ENCODE measurements at places on chromosomes 3 and 15.
A peak's percentile ranks its signal among the peaks of the same experiment; 100 is the strongest.

DNA sequence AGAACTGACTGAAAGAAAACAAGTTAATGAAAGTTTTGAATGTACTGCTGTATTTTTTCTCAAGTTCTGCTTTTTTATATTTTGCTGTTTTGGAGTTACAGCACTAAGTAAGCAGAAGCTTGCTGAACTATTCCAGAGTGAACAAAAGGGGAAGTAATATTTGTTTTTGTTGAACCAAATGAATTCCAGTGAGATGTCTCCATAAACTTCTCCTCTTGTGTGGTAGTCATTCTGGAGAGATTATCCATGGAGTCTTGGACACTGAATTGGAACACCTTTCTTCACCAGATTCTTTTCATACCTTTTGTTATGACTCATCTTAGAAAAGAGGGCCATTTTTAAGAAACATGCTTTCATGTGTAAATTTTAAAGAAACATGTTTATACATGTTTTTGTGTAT is 8.8 kb downstream of the ANKUB1 start:
- no peak for DNase-seq

DNA sequence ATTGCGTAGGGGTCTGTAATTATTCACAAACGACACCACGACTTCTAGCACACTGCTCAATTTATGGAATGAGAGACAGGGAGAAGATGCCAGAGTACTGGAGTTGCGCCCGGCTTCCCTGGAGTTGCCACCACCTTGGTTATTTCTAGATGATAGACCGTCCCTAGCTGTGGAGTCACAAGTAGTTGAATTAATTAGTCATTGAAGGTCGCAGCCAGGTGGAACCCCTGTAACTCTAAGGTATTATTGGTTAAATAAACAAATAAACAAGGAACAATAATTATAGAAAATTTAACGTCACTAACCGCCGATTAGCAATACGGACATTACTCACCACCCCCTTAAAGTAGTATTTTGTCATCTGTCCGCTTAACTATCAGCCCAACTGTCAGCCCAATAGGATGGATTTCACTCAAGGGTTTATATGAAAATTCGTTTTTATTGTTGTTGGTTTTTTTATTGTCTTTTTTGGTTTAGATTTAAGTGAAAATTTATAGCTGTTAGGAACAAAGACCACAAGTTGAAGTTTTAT is 911 bp upstream of the AZI2 start:
- DNase-seq: no peak

DNA sequence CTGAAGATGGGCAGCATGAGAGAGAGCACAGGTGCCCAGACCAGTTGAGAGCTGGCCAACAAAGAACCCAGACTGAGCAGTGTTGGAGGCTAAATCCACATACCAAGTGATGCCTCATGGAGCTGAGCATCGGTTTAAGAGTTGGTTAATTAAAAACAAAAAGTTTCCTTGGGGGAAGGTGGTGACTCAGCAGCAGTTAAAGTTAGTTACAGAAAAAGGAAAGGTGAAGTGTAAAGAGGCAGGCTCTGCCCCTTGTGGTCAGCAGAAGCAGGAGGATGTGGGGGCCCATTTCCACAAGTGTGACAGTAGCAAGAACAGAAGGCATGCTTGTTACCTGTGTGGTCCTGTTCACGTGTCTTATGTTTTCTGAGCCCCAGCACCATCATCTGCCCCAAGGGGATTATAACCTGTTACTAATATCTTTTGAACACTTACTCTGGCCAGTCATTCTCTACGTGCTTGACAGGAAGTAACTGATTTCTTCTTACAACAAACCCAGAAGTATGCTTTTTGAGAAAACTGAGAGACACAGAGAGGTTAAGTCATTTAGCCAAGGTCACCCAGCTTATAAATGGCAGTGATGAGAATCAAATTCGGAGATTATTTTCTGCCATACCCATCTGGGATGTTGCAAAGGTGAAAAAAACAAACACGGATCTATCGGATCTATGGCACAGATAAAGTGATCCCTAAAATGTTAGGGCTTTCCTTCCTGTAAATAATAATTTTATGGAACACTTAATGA is 91.0 kb downstream of the EPHB1 start:
- peak; percentile 38 for DNase-seq

- no peak for DNase-seq
Observed at GRCh38 chr15:72369964-72370363, 5.8 kb downstream of the HEXA start.

- no peak for DNase-seq
Observed at GRCh38 chr3:142027300-142027699, 122.0 kb downstream of the TFDP2 start.

GRCh38 chr3:46372492-46373359 is 2.0 kb downstream of the CCR5 start:
- no peak for DNase-seq

- DNase-seq: no peak
Observed at GRCh38 chr3:53590606-53591005, 96.2 kb downstream of the CACNA1D start.

GRCh38 chr15:95520511-95520910 is 810.0 kb upstream of the NR2F2 start:
- no peak for DNase-seq

- no peak for DNase-seq
Observed at GRCh38 chr15:97084650-97085049, 754.1 kb downstream of the NR2F2 start.

DNA sequence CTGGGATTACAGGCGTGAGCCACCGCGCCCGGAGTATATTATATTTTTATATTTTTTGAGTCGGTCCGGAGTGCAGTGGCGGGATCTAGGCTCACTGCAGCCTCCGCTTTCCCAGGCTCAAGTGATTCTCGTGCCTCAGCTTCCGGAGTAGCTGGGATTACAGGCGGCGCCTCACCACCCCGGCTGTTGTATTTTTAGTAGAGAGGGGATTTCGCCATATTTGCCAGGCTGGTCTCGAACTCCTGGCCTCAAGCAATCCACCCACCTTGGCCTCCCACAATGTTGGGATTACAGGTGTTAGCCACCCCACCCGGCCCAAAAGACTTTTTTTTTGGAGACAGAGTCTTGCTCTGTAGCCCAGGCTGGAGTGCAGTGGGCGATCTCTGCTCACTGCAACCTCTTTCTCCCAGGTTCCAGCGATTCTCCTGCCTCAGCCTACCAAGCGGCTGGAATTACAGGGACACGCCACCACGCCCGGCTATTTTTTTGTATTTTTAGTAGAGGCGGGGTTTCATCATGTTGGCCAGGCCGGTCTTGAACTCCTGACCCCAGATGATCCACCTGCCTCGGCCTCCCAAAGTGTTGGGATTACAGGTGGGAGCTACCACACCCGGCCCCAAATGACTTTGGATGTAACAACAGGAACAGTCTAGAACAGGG is 1.0 kb downstream of the ZNF589 start:
- no peak for DNase-seq

DNA sequence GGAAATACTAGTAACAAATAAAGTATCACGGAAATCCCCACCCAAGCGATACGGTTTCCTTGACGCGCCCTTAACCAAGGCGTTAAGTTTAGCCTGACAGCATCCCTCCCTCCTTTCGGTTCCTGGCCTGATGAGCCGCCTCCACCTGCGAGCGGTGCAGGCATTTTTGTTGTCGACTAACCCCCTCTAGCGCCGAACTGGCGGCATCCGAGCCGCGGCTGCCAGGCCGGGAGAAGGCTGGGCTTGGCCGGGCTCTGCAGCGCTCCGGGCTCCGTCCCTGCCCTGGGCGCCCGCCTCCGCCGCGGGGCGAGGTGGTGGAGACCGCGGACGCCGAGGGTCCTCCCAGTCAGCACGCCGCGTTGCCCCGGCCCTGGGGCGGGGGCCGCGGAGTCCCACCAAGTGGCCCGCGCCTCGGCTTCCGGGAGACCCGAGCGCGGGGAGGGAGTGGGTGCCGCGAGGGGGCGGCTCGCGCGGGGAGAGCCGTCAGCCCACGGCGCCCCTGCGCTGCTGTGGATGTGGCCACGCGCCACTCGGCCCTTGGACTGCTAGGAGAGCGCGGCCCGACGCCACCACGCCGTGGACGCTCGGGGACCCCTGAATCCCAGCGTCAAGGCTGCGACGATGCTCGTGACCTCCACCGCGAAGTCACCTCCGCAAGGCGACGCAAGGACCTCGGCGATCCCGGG is 1.1 kb upstream of the EPHA6 start:
- DNase-seq: peak; percentile 68

GRCh38 chr3:56005196-56005805 is 463.0 kb downstream of the ERC2 start:
- DNase-seq: no peak

DNA sequence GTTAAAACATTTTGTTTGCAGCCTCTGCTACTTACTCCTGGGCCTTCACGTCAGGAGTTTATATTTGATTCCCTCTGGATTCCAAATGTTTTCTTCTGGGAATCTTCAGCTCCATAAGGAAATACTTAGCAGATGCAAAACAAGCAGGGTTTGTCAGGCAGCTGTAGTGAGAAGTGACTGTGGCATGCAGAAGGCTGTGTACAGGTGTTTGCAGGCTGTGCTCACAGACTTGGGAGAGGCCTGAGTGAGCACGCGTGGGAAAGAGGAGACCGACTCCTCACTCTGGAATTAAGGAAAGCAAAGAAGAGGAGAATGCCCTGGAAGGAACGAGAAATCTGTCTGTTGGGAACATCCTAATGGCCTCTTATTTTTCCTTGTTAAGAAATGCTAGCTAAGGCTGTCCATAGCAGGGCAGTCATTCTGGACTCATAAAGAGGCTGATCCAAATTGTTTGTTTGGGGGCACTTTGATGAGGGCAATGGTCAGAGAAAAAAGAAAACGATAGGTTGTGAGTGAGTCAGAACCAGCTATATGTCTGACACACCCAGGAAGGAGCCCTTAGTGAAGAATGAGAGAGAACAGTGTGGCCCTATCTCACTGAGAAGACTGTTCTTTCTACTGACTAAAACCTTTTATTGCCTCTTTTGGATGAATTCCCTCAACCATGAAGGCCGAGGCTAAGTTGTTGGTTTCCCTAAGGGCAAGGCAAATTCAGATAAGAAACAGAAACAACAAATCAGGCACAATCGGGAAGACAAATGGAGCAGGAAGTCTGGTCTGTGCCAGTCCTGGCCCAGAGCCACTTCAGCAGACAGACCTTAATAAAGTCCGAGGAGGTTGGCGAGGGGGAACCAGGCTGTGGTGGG is 82.6 kb downstream of the TGFBR2 start:
- DNase-seq: peak; percentile 28

DNA sequence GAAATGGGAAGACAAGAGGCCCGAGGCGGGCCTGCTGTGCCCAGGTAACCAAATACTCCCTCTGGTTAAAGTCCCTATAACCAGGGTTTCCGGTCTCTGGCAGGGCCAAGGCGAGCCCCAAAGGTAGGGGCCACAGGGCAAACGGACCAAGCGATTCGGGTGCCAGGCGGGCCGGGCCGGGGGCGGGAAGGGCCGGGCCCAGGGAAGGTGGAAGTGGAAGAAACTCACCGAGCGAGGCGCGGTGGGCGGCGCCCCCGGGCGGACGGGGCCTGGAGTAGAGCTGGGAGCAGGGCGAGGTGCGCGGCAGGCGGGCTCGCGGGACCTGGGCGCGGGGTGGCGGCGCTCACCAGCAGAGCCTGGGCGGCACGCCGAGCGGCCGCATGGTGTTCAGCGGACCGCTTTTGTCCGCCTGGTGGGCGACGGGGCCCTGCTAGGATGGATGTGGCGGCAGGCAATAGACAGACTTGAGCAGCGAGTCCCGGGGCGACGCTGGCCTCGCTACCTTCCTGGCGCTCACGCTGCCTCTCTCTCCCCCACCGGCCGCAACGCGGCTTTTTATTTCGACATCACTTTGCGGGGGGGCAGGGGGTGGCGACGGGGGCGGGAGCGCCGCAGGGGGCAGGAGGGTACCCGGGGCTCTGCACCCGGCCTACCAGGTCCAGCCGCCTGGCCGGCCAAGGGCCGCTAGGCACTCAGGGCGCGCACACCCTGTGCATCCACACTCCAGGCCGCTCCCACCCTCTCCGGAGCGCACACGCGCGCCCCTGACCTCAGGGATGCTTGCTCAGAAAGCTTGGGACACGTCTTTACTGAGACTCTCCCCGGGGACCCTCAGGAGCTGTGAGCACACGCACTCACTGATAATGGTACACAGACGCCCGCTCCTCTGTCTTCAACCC is at the start of gene GATA2:
Gene GATA2, minus strand, starts transcription at position 531 of the 899 bp plus-strand sequence. CDS start 6,170 bp downstream, outside the sequence.
- no peak for DNase-seq

DNA sequence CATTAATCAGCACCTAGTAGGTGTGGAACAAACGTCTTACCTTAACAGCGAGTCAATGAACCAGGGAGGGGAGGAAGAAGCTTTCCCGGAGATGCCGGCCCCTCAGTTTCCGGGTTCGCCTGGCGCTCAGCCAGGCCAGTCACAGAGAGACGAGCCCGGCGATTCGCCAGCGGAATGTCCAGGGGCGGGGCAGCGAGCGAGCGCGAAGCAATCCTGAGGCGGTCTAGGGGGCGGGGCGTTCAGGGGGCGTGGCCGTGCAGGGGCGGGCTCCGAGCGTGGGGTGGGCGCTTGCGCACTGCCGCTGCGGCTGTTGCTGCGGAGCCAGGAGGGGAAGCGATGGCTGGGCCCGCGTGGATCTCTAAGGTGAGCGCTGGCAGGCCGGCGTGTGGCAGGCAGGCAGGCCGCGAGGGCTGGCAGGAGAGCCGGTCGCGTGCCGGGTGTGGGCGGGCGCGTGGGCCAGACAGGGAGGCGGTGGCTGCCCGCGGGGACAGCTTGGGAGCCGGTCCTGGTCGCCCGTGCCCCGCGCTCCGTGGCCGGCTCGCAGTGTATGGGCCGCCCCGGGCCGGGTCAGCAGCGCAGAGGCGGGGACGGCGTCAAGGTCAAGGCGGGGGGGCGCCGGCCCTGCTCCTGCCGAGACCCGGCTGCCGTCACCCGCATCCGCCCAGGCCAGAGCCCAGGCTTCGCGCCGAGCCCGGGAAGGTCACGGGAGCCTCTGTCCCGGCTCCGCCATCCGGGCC is at the start of gene IDH3A:
Gene IDH3A, plus strand, starts transcription at position 295 of the 737 bp plus-strand sequence. Its CDS starts 42 bp downstream, at position 337.
- peak; percentile 94 for DNase-seq
